ENCODE measurements at places on chromosomes 2 and 18. TPM values are rescaled to one million over a fixed set of nuclear protein-coding genes. Genes with fewer than 3 reads are reported as not detected.
A peak's percentile ranks its signal among the peaks of the same experiment; 100 is the strongest.

DNA sequence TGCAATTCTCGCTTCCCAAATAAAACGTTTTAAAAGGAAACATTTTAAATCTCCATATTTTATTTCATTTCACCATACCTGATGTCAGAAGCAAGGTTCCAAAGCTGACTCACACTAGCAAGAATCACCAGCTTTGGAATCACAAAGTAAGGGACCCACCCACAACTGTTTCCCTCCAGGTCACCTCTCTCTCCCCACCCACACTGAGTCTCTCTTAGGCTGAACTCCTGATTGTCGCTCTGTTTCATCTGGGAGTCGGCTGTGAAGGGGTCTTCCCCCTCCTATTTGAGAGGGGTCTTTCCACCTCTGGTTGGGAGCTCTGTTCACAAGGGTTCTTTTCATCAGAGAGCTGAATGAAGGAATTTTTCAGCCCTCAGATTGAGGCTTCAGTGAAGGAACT lies 128.1 kb downstream of the L3MBTL4 start:
- no peak overlapping the region for H3K27ac ChIP-seq
- no peaks in the 10 kb centered on the region for H3K4me1 ChIP-seq
- no peaks in the 10 kb centered on the region for H3K36me3 ChIP-seq
- no peaks in the 10 kb centered on the region for H3K27me3 ChIP-seq
- no peak for DNase-seq
- H3K4me3 ChIP-seq, result no peak overlapping the region

Gene FAM117B
- 9.8 TPM for total RNA-seq

GRCh38 chr2:45119038-45119437 lies 109.8 kb upstream of the SIX2 start:
- DNase-seq, result no peak
- H3K4me3 ChIP-seq, result no peak overlapping the region
- H3K27me3 ChIP-seq, result no peaks in the 10 kb centered on the region
- no peak overlapping the region for H3K27ac ChIP-seq
- H3K4me1 ChIP-seq, result no peaks in the 10 kb centered on the region

DNA sequence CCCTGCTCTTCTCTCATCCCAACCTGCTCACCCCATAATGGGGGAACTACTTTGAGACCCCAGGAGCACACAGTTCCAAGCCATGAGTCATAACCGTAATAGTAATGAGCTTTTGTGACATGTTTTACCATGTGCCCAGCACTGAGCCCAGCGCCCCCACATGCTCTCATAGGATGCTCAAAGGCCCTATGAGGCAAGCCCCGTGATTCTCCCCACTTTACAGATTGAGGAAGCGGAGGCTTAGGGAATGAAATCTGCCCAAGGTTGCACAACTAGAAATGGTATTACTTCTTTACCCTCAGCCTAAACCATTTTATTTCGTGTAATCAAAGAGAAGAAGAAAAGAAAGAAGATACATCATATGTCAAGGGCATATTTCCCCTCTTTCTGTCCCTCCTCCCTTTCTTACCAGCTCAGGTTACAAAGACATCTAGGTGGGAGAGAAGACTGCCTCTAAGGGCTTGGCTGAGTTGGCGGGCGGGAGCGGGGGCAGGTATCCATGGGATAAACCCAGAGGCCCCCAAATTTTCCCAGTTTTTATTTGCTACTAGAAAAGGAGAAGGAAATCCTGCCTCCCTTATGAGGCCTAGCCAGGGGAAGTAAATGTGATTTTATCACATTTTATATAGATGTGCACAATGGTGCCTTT lies 24.2 kb downstream of the BCL11A start:
- no peaks in the 10 kb centered on the region for H3K4me1 ChIP-seq
- no peak for DNase-seq
- H3K36me3 ChIP-seq, result no peaks in the 10 kb centered on the region
- no peak overlapping the region for H3K4me3 ChIP-seq
- no peak overlapping the region for H3K27ac ChIP-seq
- no peaks in the 10 kb centered on the region for H3K27me3 ChIP-seq

Gene TMEFF2
- not detected for total RNA-seq

Gene GLI2
- 51.1 TPM for total RNA-seq

DNA sequence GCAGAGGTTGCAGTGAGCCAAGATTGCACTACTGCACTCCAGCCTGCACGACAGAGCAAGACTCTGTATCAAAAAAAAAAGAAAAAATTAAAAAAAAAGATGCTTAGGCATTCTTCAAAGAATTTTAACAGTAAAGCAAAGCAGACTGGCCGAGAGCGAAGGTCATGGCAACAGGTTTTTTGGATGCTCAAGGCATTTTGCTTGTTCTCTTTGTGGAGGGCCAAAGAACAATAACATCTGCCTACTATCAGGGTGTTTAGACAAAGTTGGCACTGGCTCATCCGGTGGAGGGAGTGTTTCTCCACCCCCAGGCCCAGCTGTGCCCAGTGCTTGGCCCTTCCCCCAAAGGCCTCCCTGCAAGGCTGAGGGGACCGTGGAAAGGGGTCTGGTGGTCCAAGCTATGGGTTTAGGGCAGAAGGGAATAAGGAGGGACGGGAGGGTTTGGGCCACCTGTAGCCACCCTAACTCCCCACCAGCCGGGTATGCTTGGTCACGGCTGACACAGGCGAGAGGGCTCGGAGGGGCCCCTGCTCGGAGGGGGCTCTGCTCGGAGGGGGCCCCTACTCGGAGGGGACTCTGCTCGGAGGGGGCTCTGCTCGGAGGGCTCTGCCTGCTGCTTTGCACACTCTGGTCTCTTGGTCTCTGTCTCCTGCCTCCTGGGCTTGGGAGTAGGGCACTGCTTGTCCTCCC lies 26.7 kb upstream of the ALLC start:
- peak; percentile 78 for DNase-seq
- peaks cover 56% of the 10 kb centered on the region for H3K4me1 ChIP-seq
- no peaks in the 10 kb centered on the region for H3K27me3 ChIP-seq

Gene CHAC2
- 1.5 TPM for total RNA-seq

Gene SULT1C4
- 27.2 TPM for total RNA-seq

Gene OTOS
- total RNA-seq, result not detected

Gene EIPR1
- 14.5 TPM for total RNA-seq

Gene FEZ2
- 49.4 TPM for total RNA-seq

Gene GRP
- total RNA-seq, result not detected

Gene NXPH2
- total RNA-seq, result 1.6 TPM

DNA sequence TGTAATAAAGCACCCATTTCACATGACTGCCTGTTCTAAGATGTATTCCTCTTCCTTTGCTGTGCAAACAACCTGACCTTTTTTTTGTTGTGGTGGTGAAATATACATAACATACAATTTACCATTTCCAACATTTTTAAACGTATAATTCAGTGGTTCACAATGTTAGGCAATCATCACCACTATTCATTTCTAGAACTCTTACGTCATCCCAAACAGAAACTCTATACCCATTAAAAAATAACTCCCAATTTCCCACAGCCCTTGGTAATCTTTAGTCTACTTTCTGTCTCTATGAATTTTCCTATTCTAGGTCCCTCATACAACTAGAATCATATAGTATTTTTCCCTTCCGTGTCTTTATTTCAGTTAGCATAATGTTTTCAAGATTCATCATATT lies 36.7 kb downstream of the RND3 start:
- H3K27me3 ChIP-seq, result no peaks in the 10 kb centered on the region
- no peaks in the 10 kb centered on the region for H3K36me3 ChIP-seq
- DNase-seq, result no peak
- no peak overlapping the region for H3K27ac ChIP-seq
- no peaks in the 10 kb centered on the region for H3K4me1 ChIP-seq
- H3K4me3 ChIP-seq, result no peak overlapping the region

Gene HOXD13
- not detected for total RNA-seq

Gene CNTNAP5
- total RNA-seq, result not detected

GRCh38 chr2:66084948-66085590 lies 349.9 kb upstream of the MEIS1 start:
- H3K4me1 ChIP-seq, result no peaks in the 10 kb centered on the region
- no peak for DNase-seq
- H3K27ac ChIP-seq, result no peak overlapping the region
- no peak overlapping the region for H3K4me3 ChIP-seq
- no peaks in the 10 kb centered on the region for H3K27me3 ChIP-seq
- H3K36me3 ChIP-seq, result no peaks in the 10 kb centered on the region

- H3K4me3 ChIP-seq, result no peak overlapping the region
- no peak for DNase-seq
- H3K27ac ChIP-seq, result no peak overlapping the region
- no peaks in the 10 kb centered on the region for H3K27me3 ChIP-seq
- H3K36me3 ChIP-seq, result no peaks in the 10 kb centered on the region
- H3K4me1 ChIP-seq, result no peaks in the 10 kb centered on the region
These were observed 29.8 kb upstream of the SDC1 start for GRCh38 chr2:20254731-20255130.

- DNase-seq, result no peak
- H3K27ac ChIP-seq, result no peak overlapping the region
- H3K36me3 ChIP-seq, result no peaks in the 10 kb centered on the region
- H3K4me3 ChIP-seq, result peak overlapping the region; percentile 62
- no peaks in the 10 kb centered on the region for H3K27me3 ChIP-seq
These were observed 1.8 kb downstream of the AGAP1 start for GRCh38 chr2:235495373-235496238.
